ENCODE measurements at places on chromosomes 6 and 20.

DNA sequence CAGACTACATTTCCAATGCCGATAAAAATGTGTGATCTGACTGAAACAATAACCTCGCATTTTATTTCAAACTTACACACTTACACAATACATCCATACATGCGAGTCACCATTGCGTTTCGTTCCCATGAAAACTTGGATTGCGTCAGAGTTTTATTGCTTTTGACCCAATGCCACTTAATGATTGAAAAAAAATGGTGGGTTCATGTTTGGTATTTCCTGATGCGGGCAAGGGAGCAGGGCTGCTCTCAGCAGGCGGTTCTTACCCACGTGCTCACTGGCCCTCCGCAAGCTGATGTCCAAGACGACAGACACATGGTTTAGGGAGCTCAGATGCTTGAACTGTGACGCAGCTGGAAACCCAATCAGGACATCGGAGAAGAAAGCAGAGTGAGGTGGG is 281.0 kb upstream of the SULF2 start:
- DNase-seq: no peak

GRCh38 chr6:93842178-93842577 is 422.8 kb upstream of the EPHA7 start:
- DNase-seq: no peak

DNA sequence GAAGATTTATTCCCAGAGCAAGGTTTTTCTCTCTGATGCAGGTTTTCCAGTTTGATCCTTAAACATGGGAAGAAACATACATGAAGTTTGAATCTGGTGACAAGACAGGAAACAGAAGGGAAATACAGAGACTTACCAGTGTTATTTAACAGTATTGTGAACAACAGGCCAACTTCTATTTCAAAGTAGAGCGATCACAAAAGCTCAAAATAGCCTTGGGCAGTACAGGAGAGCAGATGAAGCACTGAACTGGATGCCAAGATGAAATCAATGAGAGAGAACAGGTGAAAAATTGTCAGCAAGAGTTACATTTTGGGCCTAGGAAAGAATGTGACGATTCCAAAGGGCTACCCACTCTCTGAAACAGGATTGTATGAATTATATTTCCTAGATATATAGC is 114.8 kb upstream of the PTPRK start:
- DNase-seq: no peak

GRCh38 chr6:157240059-157240959 is 83.0 kb downstream of the TMEM242 start:
- no peak for DNase-seq

GRCh38 chr6:27874016-27874415 is 38.2 kb downstream of the OR2B2 start:
- no peak for DNase-seq

- DNase-seq: peak; percentile 47
These were observed 47.2 kb downstream of the TRERF1 start for GRCh38 chr6:42404484-42404883.

DNA sequence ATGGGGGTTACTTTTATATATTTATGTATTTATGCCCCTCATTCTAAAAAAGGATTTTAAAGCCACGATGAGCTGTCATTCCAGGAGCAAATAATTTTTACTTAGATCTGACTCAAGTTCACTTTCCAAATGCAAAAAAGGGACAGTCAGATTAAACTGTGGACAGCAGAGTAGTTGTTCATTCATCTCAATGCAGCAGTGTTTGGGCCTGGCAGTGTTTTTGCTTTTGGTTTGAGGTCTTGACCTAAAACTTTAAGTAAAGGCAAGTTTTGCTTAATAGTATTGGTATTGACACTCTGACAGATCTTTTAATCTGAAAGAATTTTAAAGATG is 13.9 kb downstream of the JARID2 start:
- DNase-seq: no peak

- no peak for DNase-seq
These were observed 203.2 kb downstream of the ISM1 start for GRCh38 chr20:13424174-13424833.

DNA sequence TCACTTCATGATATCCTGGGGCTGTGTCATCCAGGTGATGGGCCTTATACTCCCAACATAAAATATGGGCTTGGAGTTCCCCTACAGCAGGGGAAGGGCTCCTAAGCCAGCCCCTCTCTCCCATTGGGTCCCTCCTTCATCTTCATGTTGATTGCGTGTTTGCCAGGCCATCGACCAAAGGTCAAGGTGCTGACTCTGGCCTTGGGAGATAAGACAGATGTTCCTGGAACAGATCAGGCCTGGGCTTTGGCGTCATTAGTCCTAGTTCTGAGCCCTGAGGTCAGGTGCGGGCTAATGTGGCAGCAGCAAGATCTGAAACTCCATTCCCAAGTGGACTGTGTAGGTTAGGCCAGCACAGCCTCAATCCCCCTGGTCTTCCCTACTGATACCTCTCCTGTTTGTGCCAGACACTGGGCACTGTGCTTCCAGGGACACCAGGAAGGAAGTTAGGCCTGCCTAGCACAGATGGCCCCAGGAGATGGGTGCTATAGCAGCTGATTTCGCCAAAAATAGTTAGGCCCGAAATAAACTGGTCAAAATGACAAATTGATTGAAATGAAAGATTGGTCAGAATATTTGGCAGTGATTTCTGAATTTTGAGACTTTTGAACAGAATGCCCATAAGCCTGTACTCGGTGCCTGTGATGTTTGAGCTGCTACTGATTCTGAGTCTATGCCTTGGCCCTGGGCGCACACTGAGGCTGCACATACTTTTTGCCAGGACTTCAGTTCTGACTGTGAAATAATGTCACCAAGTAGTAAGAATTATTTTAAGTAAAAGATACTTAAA is 28.8 kb downstream of the EPB41L1 start:
- DNase-seq: no peak

- no peak for DNase-seq
These were observed 22.4 kb upstream of the CALHM6 start for GRCh38 chr6:116438590-116439448.

- no peak for DNase-seq
These were observed 35.9 kb upstream of the NXT1 start for GRCh38 chr20:23314699-23315098.

DNA sequence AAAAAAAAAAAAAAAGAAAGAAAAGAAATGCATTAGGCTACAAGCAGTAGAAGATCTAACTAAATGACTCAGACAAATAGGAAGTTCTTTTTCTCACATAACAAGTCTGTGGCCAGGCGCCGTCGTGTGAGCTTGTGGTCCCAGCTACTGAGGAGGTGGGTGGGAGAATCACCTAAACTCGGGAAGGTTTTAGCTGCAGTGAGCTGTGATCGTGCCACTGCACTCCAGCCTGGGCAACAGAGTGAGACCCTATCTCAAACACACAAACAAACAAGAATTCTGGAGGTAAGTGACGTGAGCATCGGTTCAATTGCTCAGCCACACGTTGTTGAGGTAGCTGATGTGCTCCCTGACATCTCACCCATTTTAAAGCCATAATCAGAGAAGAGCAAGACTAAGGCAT is 37.9 kb upstream of the SLC23A2 start:
- peak; percentile 53 for DNase-seq

Measured in activated CD8-positive, alpha-beta memory T cell treated with anti-CD3 and anti-CD28 coated beads, Interleukin-2, amount 50 U/mL, for 4 hours (primary cell).